ENCODE measurements at places on chromosomes 11 and 22.

- DNase-seq: no peak
These were observed 696.0 kb upstream of the CCDC179 start for GRCh38 chr11:23556163-23556750.

DNA sequence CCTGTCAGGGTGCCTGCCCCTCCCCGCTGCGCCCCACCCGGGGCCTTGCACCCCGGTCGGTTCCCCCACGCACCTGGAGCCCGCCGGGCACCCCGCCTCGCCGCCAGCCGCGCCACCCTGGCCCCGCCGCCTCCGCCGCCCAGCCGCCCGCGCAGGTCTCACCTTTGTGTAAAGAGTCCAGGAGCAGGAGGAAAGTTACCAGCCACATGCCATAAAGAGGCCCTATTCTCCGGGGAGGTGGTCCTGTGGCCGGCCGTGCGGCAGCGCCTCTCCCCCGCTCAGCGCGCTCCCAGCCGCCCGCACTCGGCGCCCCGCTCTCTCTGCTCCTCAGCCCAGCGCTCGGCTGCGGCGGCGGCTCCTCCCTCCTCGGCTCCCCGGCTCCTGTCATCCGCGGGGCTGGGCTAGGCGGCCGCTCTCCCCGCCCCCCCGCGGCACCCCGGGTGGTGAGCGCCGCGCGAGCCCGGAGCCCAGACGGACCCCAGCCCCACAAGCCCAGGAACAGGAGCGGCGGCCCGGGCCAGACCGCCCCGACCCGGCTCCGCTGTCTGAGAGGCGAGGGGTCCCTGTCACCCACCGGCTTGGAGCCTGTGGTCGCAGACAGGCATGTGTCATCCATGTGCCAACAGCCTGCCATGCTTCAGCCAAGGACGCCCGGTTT lies at the start of gene DSCAML1:
Gene DSCAML1 (minus strand): TSS at position 345 of the 658 bp plus-strand sequence. CDS start 137 bp downstream, at position 208.
- no peak for DNase-seq

DNA sequence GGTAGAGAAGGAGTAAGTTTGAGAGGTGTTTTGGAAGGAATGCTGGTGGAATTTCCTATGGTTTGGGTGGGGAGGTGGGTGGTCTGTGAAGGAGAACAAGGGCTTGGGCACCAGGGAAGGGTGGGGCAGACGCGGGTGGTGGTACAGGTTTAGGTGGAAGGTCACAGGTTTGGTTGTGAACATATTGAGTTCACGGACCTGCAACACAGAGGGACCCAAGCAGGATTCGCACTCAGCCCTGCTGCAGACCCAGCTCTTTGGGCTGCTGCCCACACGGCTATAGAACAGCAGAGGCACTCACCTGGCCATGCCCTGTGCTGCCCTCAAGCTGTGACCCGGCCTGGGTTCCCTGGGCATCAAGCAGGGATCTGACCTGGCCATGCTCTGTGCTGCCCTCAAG lies 33.5 kb upstream of the EMID1 start:
- DNase-seq: no peak

DNA sequence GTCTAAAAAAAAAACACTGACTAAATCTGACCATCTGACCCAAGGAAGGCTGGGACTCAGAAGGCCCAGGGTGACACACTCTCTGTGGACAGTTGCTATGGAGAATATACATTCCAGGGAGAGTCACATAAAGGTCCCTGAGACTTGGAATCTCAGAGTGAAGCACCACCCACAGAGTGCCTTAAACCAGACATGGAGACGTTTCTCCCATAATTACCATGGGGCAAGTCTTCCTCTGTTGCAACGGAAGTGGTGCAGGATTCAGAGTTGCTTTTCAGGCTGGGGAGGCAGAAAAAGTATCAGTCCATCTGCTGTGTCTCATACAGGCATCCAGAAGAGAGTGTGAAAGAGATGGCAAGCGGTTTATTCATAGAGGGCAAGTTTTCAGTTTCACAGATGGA lies 58.7 kb upstream of the SLN start:
- DNase-seq: no peak

DNA sequence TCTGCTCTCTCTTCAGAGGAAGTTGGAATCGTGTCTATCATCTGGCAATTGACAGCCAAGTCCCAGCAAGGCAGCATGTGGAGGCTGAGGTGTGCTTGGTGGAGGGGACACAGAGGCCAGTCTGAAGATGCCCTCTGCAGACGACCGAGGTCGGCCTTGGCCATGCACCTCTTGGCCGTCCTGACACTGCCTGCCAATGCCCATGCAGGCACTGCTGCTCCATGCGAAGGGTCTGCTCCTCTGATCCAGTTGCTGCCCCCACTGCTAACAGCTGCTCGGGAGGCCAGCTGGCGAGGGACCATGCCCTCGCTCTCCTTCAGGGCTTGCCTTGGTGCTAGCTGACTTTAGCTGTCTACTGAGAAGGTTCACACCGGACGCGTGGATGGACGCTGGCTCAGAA lies 527.9 kb downstream of the OPCML start:
- DNase-seq: no peak

- DNase-seq: no peak
These were observed 44.9 kb upstream of the FADD start for GRCh38 chr11:70158201-70158600.

DNA sequence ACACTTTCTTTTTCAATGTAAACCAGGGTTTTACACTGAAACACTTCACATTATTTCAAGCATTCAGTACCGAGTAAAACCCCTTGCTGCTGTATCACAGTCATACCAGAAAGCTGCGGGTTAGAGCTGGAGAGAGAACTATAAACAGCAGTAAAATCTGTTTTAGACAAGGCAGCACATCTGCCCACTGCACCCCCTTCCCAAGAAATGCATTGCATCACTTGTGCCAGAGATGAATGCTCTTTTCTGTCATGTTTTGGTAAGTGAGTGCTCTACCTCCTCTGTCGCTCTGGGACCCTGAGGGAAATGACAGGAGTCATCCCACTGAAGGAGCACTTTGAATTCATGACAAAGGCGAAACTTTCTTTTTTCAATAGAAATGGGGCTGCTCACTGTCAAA lies 107.2 kb downstream of the MAML2 start:
- no peak for DNase-seq

GRCh38 chr11:66335531-66336233 lies 552 bp downstream of the RIN1 start:
- no peak for DNase-seq

GRCh38 chr22:38954414-38955043 lies 2.9 kb upstream of the APOBEC3A start:
- DNase-seq: no peak

DNA sequence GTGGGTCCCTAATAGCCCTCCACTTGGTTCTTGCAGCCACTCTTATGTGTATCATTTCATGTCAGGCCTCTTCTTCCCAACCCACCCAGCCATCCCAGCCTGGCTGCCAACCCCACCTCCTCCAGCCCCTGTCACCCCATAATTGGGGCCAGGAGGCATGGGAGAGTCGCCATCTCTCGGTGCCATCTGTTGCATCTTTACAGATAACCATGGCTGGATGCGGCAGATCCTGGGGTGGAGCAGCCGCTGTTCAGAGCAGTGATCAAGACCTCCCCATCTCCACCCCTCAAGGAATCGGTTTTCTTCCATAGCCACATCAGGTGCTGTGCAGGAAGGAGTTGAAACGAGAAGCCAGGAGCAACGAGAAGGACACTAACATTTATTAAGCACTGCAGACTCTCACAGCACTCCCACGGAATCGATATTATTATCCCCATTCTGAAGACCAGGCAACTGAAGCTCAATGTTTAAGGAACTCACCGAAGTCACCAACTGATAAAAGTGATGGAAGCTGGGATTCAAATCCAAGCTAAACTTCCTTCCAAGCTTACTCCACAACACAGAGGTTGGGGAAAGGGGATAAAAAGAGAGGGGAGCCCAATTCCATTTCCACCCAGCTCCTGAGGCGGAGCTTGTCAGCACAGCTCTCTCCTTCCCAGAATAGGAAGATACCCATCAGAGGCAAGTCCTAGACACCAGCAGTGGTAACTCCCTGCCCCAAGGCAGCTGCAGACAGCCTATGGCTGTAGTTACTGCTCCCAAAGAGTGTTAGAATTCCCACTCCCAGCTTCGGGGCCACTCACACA lies 2.7 kb downstream of the SLC43A1 start:
- no peak for DNase-seq

GRCh38 chr22:23549198-23549595 lies 30.9 kb downstream of the IGLL1 start:
- DNase-seq: no peak

GRCh38 chr22:30044881-30045493 lies 35.3 kb upstream of the HORMAD2 start:
- DNase-seq: no peak

GRCh38 chr11:17767914-17768313 lies 33.3 kb downstream of the KCNC1 start:
- DNase-seq: no peak

DNA sequence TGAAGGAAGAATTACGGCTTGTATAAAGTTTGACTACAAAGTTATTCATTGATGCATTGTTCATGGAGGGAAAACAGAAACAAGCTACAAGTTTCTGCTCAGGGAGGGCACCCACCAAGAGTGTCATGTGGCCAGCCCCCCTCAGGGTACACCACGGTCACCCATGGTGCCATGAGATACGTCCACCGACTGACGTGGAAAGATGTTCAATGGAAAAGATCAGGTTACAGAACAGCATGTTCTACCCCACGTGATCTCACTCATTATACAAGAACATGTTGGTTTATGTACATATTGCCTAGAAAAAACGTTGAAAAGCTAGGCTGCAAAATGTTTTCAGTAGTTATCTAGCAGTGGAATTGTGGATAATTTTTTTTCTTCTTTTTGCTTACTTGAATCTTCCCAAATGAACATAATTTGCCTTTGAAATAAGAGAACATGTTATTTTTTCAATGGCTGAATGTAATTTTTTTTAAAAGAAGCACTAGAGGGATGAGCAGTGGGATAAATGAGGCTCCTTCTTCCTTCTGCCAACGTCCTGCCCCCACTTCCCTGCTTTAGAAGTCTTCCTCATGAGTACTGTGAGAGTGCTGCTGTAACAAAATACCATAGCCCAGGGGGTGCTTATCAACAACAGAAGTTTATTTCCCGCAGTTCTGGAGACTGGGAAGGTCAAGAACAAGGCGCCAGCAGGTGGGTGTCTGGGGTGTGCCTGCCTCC lies 22.5 kb downstream of the RCN1 start:
- DNase-seq: no peak

- DNase-seq: no peak
These were observed 16.5 kb downstream of the SGSM1 start for GRCh38 chr22:24822471-24822870.

DNA sequence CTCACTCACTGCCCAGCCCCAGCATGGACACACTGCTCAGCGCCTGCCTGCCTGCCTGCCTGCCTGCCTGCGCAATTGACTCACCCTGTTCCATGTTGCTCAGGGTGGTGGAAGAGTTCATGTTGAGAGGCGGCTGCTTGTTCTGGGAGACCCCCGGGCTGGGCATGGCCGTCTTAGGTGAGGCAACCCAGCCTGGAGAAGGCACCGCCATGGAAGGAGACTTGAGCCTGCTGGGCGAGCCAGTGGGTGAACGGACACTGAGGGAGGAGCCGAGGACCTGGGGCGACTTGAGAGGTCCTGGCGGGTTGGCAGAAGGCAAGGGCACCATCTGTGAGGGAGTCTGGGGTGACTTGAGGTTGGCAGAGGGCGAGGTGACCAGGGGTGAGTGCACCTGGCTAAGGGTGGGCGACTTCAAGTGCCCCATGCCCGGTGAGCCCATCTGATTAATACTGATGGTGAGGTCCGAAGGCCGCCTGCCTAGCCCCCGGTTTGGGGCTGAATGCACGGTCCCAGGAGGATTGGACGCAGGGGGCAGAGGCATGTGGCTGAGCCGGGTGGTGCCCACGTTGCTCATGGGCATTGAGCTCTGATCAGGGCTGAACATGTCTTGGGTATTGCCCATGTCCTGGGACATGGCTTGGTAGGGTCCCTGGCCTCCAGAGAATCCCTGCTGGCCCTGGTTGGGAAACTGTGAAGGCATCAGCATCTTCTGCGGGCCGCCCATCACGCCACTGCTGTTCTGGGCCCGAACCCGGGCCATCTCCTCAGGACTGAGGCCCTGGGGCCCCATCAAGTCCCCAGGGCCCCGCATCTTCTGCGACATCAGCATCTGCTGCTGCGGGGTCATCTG lies 17.1 kb downstream of the CXCR5 start:
- DNase-seq: no peak

GRCh38 chr22:17980638-17981051 lies 43.7 kb downstream of the MICAL3 start:
- DNase-seq: no peak

- DNase-seq: no peak
These were observed 1.5 kb downstream of the PPFIA1 start for GRCh38 chr11:70272009-70272408.

- DNase-seq: peak; percentile 15
These were observed 19.5 kb downstream of the CLTCL1 start for GRCh38 chr22:19271856-19272535.
